ENCODE measurements at places on chromosomes 3 and 15.

DNA sequence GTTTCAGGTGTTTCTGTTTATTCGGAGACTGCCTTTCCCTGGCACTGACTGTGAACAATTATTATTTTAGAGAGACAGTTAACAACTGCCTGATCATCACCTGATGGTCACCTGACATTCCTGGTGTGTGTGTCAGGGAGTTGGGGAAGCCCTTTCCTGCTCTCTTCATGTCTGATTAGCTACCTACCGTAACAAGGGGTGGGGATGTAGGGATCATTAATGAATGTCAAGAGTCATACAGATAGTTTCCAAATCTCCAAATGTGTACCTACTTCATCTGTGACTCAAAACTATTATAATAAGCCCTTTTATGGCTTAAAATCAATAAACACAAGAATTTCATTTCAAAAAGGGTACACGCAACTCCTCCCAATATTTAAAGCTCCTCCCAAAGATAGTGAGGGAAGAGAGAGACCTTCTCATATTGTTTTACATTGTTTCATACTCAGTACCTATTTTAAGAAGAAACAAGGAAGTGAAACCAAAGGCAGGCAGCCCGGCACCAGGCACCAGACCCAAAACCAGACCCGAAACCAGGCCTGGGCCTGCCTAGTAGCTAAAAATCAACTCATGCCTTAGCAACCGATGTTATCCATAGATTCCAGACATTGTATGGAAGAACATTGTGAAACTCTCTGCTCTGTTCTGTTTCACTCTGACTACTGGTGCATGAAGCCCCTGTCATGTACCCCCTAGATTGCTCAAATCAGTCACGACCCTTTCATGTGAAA, 844.9 kb upstream of the ALCAM start:
- no peak for DNase-seq

GRCh38 chr15:93706495-93707292, 524.7 kb upstream of the MCTP2 start:
- no peak for DNase-seq

- no peak for DNase-seq
Measured at GRCh38 chr3:11717301-11717700, 73.6 kb upstream of the VGLL4 start.

GRCh38 chr3:187889601-187890404, 144.5 kb upstream of the BCL6 start:
- no peak for DNase-seq

DNA sequence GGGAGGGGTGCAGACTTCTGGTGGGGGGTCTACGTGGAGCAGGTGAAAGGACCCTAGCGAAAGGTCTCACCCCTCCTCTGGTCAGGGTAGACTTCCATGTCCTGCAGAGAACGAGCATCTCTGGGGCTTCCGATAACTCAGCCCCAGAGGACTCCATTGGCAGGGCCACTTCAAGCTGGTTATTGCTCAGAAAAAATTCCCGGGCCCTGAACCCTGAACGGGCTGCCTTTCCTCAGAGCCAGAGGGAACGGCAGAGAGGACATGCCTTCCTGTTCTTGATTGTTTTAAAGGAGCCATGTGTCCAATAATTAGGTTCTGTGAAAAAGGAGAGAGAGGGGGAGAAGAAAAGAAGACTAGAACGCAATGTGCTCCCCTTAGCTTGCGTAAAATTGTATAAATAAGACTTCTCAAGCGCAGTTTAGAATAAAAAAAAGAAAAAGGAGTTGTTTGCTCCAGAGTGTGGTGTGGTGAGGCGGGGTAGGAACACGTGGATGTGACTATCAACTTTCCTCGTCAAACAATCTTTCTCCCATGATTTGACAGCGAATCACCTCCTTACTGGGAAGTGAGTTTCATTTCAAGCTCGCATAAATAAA, 193.4 kb upstream of the UBE2E1 start:
- no peak for DNase-seq

DNA sequence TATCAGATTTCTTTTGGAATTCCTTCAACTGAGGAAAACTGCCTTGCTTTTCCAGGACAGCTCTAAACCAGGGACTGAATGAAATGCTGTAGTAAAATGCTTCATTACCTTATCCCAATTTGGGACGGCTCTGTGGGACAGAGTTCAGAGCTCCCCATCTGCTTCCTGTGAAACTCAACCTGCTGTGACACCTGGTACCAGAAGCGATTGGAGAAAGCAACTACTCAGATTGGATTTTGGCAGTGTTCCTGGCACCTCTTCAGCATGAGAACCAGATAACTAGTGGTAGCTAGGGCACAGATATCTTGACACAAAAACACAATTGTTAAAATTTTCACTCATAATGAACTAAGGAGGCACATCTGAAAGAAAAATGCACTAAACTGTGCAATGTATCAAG, 539.1 kb downstream of the SI start:
- DNase-seq: no peak

- no peak for DNase-seq
Measured at GRCh38 chr3:117450026-117450425, 740.4 kb downstream of the TUSC7 start.

DNA sequence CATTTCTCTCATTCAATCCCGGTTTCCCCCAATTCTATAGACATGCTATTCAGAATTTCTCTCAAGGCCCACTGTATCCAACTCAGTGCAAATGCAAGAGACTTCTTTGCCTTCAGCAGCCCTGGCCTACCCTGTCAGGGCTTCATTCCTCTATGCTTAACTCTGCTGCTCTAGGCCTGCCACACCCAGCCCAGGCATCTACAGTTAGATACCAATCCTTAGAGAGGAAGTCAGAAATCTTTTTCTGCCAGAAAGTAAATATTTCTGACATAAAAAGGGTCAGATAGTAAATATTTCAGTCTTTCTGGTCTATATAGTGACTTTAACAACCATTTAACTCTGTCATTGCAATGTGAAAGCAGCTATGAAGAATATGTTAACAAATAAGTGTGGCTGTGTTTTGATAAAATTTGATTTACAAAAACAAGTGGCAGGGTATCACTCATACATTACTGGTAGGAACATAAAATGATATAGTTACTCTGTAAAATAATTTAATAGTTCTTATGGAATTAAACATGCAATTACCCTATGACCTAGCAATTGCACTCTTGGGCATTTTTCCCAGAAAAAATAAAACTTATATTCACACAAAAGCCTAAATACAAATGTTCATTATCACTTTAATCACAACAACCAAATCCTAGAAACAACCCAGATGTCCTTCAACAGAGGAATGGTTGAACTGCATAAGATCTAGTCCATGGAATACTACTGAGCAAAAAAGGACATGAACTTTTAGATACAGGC, 942.0 kb downstream of the SQOR start:
- no peak for DNase-seq

DNA sequence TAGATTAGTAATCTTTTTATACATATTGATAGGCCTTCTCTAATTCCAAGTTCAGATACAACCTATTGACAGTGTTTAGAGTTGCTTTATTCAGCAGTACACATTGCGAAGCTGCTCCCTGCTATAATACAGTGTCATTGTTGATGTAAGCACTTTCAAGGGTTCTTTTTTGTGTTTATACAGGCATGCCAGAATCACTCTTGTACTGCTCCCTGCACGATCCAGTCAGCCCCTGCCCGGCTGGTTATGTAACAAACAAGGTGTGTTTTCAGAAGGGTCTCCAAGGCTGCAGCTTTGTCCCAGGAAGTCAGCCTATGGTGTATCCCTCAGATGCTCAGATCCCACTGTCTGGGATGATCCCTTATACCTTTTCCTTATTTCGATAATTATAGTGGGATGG, 11.3 kb downstream of the QTRT2 start:
- no peak for DNase-seq
